ENCODE measurements at places on chromosomes 1 and 21.

GRCh38 chr1:191222206-191222605 lies 744.5 kb upstream of the BRINP3 start:
- no peak for DNase-seq

GRCh38 chr1:87115891-87116290 lies 201.5 kb downstream of the HS2ST1 start:
- no peak for DNase-seq

DNA sequence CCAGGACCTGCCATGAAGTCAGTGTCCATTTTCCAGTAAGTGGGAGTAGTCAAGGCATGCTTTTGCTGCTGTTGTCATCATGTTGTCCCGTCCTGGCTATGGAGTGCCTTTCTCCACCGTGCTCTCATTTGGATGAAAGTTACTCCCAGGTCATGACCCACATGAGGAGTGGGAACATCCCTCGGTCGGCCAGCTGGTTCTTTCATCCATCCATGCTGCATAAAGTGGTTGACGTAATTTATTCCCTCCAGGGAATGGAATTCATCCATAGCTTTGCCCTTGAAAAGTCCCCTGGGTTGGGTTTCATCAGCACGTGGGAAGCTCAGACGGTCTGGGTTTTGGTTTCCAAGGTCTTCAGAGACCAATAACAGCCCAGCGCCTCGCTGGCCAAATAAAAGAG lies 11.6 kb downstream of the PLA2G2A start:
- DNase-seq = no peak

DNA sequence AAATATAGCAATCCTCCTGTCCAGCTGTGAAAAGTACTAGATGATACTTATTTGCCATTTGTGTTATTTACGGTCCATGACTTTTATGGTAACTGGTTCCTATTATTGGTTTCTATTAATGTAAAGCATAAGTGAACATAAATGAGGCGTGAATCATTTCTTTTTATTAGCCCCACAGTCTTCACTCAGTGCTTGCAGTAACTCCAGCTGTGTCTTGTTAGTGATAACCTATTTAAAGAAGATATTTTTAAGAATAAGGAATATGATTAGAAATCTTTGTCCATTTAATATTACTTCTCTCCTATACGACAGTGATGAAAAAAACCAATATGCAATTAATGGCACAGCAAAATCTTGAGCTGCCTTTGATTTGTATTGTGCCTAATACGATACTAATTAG lies 149.9 kb downstream of the SPATA17 start:
- no peak for DNase-seq

DNA sequence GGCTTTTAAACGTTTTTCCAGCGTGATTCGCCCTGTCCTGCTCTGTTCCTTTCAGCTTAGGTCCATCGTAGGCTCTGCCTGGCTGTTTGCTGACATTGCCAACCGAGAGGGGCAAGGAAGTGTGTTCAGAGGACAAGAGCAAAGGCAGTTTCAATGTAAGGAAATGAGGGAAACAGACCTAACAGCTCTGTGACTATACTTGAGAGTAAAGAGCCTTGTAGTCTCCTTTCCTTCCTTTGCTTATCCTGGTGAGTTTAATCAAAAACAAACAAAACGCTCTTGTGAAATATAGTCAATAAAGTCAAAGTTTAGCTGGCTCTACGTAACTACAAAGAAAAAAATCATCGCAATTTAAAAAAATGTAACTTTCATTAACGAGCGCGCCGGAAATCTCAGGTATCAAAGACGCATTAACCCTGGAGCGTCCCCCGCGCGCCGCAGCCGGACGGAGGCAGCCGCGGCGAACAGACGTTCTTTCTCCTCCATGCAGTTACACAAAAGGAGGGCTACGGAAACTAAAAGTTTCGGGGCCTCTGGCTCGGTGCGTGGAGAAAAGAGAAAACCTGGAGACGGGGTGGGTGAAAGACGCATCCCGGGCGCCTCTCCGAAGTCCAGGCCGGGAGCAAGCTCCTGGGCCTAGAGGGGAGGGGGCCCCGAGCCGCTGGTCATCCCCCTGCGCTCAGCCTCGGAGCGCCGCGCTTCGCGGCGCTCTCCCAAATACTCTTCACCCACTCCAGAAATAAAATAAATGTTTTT lies 617 bp upstream of the ADGRL2 start:
- DNase-seq = no peak

DNA sequence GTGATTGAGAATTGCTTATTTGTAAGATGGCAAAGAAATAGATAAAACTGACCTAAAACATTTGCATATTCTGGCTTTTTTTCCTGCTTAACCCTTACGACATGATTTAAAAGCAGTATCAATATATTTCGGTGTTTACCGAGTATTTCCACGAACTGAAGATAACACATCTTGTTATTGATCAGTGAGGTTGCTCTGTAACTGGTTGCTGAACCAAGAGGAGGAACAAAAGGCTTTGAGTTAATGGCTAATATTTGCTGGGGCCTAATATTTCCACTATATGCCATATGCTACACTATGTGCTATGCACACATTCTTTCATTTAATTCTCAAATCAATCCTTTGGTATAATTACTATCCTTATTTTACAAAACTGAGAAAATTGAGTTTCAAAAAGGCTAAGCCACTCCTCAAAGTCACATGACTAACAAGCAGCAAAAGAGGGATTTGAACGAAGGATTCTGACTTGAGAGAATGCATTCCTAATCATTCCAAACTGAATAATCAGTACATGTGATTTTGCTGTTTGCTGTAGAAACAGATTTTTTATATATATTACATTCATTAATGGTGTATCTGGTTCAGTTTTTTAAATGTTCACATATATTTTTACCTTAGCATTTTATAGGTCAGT lies 346.0 kb downstream of the USP25 start:
- DNase-seq = no peak

GRCh38 chr1:68970571-68970970 lies 473.7 kb upstream of the DEPDC1 start:
- no peak for DNase-seq

DNA sequence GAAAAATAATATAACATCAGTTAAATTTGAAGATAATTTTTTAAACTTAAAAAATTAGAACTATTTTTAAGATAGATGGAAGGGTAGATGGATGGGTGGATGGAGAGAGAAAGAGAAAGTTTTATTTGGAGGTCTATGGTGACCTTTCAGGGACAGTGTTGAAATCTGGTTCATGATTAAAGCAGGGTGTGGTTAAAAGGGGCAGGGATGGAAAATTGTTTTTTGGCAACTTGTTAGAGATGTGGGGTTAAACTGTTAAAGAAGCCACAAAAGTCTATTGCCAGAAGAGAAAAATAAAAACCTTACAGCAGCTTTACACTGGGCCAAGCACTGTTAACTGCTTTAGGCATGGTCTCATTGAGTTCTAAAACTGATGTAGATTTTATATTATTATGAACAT lies 134.9 kb upstream of the GORAB start:
- no peak for DNase-seq

DNA sequence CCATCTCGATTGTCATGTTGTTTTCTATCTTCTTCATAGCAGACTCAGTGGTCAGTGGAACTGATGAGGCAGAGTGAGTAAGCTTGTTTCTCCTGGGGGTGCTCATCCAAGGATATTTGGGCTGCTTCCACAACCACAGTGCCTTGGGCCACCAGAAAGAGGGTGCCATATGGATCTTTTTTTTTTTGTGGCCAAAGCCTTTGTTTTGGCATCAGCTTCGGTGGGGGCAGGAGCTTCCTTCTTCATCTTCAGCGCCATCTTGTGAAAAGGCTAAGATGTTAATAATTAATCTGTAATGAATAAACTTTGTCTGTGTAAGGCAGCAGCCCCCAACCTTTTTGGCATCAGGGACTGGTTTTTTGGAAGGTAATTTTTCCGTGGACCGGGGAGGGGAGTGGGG lies 6.6 kb upstream of the PLPP3 start:
- no peak for DNase-seq

DNA sequence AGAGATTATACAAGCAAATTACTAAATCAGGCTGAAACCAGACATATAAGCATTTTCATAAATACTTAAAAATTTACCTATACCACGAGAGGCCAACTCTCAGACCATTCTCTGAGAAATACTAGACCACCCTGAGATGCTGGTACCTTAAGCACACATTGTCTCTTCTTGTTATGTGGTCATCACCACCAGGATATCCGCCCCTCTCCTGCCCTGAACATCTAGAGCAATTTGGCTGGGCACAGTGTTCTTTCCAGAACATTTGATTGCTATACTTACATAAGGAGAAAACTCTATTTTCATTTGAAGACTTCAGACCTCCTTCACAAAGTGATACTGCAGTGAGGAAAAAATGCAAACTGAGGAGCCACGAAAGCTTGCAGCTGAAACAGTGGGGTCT lies 36.2 kb upstream of the DUSP10 start:
- DNase-seq = no peak

DNA sequence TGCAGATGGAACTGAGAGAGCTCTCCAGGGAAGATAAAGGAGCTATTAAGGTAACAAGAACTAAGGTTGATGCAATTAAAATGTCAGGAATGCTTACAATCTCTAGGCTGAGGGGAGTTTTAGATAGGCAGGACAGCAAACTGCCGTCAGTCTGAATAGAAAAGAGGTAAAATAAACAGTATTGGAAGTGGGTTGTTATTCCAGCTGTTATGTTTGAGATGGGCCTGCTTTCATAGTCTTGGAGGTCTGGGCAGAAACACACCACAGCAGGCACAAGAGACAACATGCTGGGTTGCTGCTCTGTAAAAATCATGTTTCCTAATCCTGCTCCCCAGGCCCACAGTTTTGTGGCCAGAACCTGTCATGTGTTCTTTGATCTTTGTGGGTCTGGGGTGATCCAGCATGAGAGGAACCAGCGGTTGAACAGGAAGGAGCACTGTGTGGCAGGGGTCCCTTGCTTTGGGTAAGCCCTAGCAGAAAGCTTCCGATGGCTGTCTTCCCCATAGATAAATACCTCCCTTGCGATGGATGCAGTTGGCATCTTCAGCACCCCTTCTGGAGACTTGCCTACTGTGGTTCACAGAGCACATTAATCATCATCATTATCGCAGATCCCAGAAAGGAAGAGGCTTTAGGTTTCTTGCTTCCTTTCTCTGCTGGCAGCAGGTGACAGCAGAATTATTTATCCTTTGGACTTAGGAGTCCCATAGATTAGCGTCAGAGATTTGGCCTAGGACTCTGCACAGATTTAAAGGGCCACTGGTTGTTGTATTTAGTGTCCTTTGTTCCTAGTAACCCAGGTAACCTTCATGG lies 97.1 kb downstream of the AK5 start:
- no peak for DNase-seq

GRCh38 chr1:56424744-56425493 lies 154.4 kb downstream of the PLPP3 start:
- DNase-seq = no peak

DNA sequence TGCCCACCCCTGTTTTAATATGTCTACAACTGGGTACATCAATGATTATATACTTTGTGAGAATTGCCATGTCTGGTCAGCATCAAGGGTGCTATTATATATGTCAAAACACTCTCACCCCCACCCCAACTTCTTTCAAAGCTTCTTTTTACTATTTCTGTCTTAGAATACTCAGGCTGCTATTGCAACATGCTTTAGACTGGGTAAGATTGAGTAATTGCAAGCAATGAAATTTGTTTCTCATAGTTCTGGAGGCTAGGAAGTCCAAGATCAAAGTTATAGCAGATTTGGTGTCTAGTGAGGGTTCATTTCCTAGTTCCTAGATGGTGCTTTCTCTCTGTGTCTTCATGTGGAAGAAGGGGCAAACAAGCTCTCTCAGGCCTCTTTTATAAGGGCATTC lies 100.5 kb upstream of the KCNK1 start:
- DNase-seq = no peak

DNA sequence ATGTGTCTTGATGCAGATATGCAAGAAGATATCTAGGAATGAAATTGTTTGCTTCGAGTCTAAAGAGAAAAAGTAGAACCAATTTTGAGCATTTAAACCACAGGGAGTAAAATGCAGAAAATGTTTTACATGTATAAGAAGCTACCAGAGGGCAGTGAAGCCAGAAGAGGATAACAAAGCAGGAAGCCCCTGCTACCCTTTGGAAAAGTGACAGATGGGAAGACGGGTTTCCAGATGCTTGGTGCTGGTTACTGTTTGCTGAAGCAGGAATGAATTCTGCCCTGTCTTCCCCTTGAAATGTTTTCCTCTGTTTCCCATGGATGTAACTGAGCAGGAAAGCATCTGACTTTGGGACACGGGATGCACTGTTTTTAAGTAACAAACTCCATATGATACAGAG lies 822.2 kb downstream of the MRPL39 start:
- no peak for DNase-seq

Measured in activated CD4-positive, alpha-beta T cell treated with anti-CD3 and anti-CD28 coated beads for 1 hour (primary cell).